ENCODE measurements at places on chromosomes 7 and 10. TPM values are rescaled to one million over a fixed set of nuclear protein-coding genes. Genes with fewer than 3 reads are reported as not detected.

DNA sequence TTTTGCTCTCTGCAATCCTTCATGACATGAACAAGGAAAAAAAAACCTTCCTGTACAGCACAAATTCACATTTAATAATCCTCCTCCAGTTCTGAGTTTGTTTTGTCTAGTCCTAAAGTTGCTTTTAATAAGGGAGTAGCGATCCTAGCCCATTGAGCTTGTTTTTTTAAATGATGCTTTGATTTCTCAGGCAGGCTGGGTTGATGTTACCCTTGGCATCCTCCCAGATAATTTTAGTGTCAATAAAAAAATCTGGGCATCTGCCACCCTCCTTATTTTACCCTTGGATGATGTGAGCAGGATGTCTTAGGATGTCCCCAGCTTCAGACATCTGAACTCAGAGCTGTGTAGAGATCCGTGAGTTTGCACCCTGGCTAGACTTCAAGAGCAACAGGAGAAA, 33.9 kb upstream of the PROSER2 start:
- no peaks in the 10 kb centered on the region for H3K27me3 ChIP-seq
- H3K27ac ChIP-seq: no peak overlapping the region
- no peaks in the 10 kb centered on the region for H3K4me1 ChIP-seq
- no peak for DNase-seq
- no peaks in the 10 kb centered on the region for H3K36me3 ChIP-seq

GRCh38 chr7:155274633-155275355, 22.9 kb upstream of the INSIG1 start:
- no peak for DNase-seq
- no peaks in the 10 kb centered on the region for H3K4me1 ChIP-seq
- peak overlapping the region; percentile 12 for H3K27ac ChIP-seq
- H3K4me3 ChIP-seq: no peak overlapping the region
- H3K27me3 ChIP-seq: no peaks in the 10 kb centered on the region

- no peak overlapping the region for H3K4me3 ChIP-seq
- no peaks in the 10 kb centered on the region for H3K4me1 ChIP-seq
- no peaks in the 10 kb centered on the region for H3K27me3 ChIP-seq
- H3K27ac ChIP-seq: no peak overlapping the region
- DNase-seq: no peak
- no peaks in the 10 kb centered on the region for H3K36me3 ChIP-seq
These were observed 98.2 kb downstream of the AHR start for GRCh38 chr7:17396692-17397091.

GRCh38 chr7:9148687-9149086, 715.3 kb downstream of the NXPH1 start:
- no peaks in the 10 kb centered on the region for H3K27me3 ChIP-seq
- no peaks in the 10 kb centered on the region for H3K36me3 ChIP-seq
- H3K4me1 ChIP-seq: no peaks in the 10 kb centered on the region

GRCh38 chr7:100837099-100837836, 9.9 kb upstream of the EPHB4 start:
- no peaks in the 10 kb centered on the region for H3K27me3 ChIP-seq
- peak; percentile 92 for DNase-seq
- H3K4me1 ChIP-seq: peaks cover 6% of the 10 kb centered on the region

- DNase-seq: no peak
- no peak overlapping the region for H3K27ac ChIP-seq
- H3K36me3 ChIP-seq: no peaks in the 10 kb centered on the region
- no peaks in the 10 kb centered on the region for H3K4me1 ChIP-seq
- H3K4me3 ChIP-seq: no peak overlapping the region
These were observed 7.4 kb upstream of the SAMD8 start for GRCh38 chr10:75103881-75104686.

DNA sequence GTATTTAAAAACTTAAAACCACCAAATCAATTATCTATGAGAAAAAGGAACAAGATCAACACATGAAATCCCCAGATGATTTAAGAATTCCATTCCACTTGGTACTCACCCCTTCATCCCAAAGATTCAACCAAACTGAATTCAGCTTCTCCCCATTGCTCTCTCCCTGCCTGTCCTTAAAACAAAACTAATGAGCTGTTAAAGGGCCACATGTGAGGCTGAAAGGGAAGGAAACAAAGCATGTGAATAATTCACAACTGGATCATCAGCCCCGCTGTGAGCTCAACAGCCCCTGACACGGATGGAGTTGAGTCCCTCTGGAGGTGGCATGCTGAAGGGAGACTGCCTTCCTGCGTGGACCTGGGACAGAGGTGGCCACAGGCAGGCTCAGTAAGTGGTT, 32.9 kb downstream of the VOPP1 start:
- no peak overlapping the region for H3K4me3 ChIP-seq
- DNase-seq: no peak
- no peaks in the 10 kb centered on the region for H3K36me3 ChIP-seq
- no peaks in the 10 kb centered on the region for H3K27me3 ChIP-seq
- no peaks in the 10 kb centered on the region for H3K4me1 ChIP-seq

DNA sequence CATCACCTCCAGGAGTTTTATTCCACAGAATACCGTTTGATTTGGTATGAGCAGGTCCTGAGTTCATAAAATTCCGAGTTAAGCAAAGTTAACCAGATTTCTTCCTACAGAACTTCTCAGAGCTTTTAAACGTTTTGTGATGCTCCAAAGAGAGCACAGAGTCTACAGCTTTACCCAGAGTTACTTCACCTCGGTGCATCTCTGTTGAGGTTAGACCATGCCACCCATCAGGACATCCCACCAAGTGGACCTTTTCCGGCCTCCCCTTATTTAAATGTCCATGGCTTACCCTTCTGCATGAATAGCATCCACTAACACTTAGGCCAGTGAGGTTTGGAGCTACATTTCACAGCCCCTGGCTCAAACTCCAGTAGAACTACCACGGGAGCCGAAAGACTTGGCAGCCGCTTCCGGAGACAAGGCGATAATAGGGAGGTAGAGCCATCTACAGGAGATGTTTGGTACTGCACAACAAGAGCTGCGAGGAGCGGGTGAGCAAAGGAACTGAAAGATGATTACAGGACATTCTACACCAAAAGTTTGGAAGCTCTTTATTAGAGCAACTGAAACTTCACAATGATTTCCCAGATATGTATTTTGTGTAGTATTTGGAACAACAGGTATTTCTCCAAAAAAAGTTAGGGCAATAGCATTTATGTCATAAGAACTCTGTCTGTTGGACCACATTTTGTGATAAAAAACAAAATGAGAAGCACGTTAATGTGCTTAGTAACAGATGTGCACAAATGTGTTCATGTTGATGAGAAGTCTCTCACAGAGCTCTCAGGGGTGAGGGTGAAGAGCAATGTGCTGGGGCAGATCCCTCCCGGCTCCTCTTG, 174.7 kb downstream of the HERPUD2 start:
- no peaks in the 10 kb centered on the region for H3K27me3 ChIP-seq
- no peaks in the 10 kb centered on the region for H3K36me3 ChIP-seq
- no peaks in the 10 kb centered on the region for H3K4me1 ChIP-seq
- no peak overlapping the region for H3K27ac ChIP-seq
- peak; percentile 54 for DNase-seq

LDB3 gene
- 0.97 TPM for total RNA-seq

ARHGAP21 gene
- 156 TPM for total RNA-seq
